DMS153 (cell line): ENCODE measurements at places on chromosomes 13 and 19.

GRCh38 chr13:98321395-98321794, 144.3 kb upstream of the RNF113B start:
- no peak for DNase-seq

GRCh38 chr19:49852631-49853126, 1.7 kb downstream of the PTOV1 start:
- DNase-seq: no peak

DNA sequence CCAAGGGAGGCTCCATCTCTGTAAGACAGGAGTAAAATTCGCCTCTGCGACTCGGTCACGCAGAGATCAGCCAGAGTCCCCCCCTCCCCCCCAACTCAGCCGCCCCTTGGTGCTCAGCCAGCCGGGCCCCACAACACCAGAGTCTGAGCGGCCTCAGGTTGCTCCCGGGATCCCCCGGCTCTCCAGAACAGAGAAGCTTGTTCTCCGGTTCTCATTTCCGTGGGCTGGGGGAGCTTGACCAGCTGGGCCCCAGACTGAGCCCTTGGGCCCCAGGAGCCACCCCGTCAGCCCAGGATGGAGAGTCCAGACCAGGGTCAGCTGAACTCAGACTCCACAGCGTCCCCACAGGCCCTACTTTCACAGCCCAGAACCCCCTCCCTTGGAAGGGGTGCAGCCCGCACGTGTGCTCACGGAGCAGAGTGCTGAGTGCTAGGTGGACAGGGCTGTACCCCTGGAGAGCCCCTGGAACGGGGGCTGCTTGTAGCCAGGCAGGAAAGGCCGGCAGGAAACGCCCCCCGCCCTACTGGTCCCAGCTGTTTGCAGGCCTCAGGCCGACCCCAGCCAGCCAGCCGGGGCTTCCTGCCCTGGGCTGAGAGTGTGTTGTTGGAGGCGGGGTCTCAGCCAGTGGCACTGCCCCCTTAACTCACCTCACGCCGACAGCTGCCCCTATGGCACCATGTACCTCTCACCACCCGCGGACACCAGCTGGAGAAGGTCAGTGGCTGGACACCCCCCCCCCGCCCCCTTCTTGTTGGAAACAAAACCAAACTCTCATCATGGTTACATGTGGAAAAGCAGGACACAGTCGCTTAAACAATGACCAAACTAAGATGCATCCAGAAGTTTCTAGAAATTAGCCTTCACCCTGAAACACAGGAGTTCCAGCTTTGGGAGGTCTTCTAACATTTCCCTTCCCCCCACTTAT, 44.4 kb downstream of the COMP start:
- no peak for DNase-seq

DNA sequence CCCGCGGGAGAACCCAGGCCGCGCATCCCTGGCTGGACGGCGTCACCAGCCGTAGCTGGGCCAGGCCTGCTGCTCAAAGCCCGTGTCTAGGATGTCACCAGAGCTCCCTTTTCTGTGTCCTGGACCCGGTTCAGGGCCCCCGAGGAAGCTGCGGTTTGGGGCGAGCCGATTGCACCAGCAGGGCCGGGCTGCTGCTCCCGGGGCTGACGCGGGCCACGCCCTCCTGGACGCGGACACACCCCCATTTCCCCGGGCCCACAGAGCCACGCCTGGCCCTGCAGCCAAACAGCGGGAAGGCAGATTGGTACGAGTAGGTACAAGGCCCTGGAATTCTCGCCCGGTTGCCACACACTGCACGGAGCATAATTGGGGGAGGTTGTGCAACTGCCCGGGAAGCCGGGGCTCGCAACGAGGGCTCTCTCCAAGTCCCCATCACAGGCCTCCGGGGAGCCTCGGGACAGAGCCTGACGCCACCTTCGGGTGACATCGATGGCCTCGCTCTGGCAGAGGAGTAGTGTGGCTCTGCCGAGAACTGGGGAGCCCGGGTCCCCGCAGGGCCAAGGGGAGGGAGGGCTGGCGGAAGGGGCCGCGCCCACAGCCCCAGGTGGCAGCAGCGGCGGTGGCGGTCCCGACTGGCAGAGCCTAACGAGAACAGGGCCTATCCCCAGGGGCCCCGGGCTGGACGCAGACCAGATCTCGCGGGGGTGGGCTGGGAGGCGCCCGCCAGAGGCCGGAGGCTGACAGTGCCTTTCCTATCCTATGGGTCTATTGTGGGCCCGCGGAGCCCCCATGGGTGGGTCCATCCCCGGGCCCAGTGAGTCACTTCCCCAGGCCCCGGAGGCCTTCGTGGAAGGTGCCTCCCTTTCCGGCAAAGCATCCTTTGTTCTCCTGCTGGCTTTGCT, 23.5 kb downstream of the KCTD15 start:
- DNase-seq: no peak

DNA sequence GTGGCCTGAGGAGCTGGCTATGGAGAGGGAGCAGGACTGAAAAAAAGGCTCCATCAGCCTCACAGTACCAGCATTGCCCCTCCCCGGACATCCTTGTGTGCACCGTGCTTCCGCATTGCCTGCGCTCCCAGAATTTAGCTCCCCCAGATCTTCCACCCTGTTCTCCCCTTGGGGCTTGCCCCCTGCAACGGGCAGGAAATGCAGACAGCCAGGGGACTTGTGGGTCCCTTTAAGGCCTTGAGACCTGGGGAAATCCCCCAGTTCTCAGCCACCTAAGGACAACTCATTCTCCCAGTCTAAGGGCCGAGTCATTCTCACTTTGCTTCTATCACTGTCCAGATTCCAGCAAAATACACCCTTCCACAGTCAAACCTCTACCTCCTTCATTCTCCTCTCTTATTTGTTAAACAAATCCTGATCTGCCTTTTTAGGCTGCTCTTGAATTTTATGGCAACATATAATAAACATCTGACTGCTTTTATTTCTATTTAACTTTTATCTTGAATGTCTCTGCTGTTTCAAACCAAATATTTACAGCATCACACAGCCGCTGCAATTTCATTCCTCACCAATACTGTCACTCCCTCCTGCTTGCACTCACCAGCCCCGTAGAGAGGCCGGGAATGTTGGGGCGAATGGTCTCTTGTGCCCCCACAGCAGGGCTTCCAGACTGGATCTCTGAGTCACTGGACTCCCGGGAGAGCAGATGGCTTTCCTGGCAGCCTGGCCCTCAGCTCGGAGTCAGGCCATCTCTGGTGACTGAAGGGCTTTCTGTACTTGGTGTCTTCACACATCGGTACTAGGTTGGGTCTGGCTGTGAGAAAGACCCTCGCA, 221.9 kb downstream of the TSHZ3 start:
- no peak for DNase-seq
